ENCODE measurements at places on chromosomes 12 and 14.

GRCh38 chr12:3962631-3963483 lies 89.7 kb upstream of the PARP11 start:
- peak; percentile 19 for DNase-seq

DNA sequence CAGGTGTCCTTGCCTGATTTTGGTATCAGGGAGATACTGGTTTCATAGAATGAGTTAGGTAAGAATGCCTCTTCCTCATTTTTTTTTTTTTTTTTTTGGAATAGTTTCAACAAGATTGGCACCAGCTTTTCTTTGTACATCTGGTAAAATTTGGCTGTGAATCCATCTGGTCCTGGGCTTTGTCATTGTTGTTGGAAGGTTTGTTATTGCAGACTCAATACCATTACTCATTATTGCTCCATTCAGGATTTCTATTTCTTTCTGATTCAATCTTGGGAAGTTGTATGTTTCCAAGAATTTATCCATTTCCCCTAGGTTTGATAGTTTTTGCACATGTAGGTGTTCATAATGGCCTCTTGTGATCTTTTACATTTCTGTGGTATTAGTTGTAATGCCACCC lies 126.0 kb upstream of the KITLG start:
- DNase-seq = no peak

- no peak for DNase-seq
These were observed 10.2 kb upstream of the BHLHE41 start for GRCh38 chr12:26135010-26135420.

DNA sequence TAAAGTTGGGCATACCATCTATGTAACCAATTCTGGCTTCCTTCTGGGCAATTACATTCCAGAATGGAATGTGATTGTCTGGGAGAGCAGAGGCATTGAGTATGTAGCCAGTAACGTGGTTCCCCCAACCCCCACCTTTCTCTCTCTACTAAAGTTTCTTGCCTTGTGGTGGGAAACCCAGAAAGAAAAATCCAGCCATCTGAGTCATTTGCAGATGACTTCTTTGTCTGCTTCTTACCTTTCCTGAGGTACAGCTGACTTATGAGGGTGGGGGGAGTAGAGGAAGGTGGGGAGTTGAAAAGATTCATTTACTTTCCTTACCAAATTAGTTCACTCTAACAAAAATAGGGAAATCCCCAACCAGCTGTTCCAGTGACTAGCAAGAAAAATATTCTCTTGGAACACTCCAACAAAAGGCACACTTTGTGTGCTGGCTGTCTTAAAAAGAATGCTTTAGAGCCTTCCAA lies 112.1 kb upstream of the FRMD6 start:
- no peak for DNase-seq

DNA sequence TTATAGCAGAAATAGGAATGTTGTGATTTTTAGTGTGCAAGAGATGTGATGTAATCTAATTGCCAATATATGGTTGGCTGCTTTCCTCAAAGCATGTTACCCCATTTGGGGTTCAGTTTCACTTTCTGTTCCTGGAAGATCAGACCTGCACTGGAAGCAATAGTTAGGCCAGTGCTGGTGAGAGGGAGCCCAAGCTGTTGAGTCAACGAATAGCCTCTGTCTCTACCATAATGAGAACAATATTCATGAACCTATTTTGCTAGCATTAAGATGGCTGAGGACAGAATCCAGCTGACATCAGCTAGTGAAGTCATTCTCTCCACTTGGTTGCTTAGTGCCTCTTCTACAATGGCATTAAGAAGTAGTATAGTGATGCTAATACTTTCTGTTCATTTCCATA lies 379.9 kb upstream of the DCN start:
- peak; percentile 23 for DNase-seq

- DNase-seq = no peak
These were observed 73.1 kb upstream of the RIN3 start for GRCh38 chr14:92440345-92441003.

- DNase-seq = peak; percentile 27
These were observed 60.6 kb downstream of the PTPRB start for GRCh38 chr12:70576341-70577282.
